Foreskin fibroblast (primary cell): ENCODE measurements at places on chromosomes 6 and 20.

GRCh38 chr6:131177996-131178395 is 42.7 kb downstream of the AKAP7 start:
- peak; percentile 12 for DNase-seq

GRCh38 chr20:15487030-15487429 is 1086.2 kb downstream of the KIF16B start:
- DNase-seq = no peak

DNA sequence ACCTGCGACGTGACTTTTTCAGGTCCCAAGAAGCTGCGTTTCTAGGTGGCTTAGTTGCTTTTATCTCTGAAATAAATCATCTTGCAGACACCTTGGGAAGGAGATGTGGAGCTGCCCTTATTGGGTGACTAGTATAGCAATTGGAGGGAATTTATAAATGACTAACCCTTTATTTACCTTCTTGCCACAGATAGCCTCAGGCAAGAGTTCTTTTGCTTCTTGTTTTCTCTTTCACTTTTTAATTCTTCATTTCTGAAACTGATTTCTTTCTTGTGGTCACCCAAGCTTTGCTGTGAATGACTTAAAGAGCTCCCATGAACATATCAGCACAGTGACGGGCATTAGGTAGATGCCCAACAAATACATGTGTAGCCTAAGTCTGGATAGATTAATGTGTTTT is 3.0 kb downstream of the ADGRF4 start:
- DNase-seq = no peak

DNA sequence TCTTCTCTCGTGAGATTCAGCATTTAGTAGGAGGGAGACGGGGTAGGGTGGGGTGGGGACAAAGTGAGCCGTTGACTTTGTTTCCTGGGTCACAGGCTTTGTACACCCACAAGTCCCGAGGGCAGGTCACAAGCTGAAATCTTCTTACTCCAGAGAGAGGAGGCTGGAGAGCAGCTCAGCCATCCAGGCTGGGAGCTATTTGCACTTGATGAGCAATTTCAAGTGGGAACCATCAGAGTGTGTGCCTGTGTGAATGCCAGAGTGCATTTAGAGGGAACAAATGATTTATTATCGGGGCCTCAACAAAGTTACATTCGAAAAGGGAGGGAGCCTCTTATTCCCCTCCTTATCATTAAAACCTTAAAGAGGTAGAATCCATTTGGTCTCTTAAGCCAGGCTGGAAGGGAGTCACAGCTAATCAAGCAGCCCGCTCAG is 155.7 kb upstream of the JARID2 start:
- DNase-seq = peak; percentile 2

- DNase-seq = no peak
These were observed 64.0 kb upstream of the SGK1 start for GRCh38 chr6:134381959-134382358.

DNA sequence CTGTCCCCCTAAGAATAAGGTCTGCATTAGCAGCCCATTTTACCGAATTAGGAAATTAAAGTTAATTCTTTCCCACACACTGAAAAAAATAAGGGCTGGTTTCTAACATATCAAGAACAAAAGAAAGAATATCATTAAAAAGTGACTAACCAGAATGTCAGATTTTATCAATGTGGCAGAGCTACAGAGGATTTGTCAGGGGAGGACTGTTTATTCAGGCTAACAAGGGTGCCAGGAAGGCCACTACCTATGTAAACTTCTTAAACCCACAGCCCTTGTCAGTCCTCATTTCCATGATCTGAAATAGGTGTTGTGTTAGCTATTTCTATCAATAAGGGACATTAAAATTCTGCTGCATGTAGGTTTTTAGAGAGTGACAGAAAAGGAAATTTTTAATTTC is 76.4 kb downstream of the BACH2 start:
- DNase-seq = no peak

GRCh38 chr6:136052031-136052430 is 198.1 kb downstream of the MTFR2 start:
- no peak for DNase-seq

DNA sequence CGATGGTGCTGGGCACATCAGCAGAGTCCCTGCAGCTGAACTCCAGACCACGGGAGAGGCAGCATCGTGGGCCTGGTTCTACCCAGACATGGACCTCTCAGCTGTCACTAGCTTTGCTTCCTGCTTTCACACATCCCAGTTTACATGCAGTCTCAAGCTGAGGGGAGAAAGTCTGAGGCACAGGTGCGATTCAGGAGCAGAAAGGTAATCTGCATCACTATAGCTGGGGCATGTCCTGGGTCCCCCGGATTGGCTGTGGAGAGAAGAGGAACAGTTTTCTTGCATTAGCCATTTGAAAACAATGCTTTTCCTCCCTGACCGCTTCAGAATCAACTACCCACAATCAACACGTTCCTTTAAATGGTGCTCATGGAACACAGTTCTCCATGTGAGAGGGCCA is 59.9 kb downstream of the PLAGL1 start:
- no peak for DNase-seq

DNA sequence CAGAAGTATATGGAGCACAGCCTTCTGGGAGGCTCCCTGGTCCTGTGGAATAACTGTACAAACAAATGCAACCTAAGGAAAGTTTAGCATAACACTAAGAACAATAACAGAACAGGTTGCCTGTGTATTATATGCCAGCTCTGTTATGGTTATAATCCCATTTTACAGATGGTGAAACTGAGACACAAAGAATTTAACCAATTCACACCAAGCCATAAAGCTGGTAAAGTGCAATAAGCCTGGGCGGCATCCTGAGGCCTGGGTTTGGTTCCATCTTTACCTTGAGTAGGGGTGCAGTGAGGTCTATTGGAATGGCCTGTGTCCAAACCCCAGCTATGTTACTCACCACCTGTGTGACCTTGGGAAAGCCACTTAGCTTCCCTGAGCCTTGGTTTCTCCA is 14.7 kb upstream of the PACSIN1 start:
- no peak for DNase-seq

DNA sequence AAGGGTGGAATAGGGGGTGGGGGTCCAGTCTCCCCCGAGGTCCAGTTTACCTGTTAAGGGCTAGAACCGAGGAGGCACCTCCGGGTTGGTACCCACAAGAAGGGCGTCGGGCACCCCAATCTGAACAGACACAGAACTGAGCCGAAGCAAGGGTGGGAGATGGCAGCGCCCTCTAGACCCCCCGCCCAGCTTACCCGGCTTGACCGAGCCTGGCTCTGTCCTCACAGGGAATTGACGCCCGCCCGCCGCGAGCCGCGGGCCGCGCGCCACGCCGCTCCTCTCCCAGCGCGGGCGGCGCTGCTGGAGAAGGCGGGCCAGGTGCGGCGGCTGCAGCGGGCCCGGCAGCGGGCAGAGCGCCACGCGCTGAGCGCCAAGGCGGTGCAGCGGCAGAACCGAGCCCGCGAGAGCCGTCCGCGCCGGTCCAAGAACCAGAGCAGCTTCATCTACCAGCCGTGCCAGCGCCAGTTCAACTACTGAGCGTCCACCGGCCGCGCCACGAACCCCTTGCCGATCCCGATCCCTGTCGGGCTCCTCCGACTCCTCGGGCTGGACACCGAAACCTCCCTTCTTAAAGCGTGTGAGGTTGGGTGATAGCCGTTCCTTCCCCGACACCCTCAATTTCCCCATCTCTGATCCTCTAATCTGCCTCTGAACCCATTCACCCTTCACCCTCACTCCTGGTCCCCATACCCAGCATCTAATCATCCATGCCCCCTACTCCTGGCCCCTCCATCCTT is 5.9 kb downstream of the TP53INP2 start:
- DNase-seq = peak; percentile 69

DNA sequence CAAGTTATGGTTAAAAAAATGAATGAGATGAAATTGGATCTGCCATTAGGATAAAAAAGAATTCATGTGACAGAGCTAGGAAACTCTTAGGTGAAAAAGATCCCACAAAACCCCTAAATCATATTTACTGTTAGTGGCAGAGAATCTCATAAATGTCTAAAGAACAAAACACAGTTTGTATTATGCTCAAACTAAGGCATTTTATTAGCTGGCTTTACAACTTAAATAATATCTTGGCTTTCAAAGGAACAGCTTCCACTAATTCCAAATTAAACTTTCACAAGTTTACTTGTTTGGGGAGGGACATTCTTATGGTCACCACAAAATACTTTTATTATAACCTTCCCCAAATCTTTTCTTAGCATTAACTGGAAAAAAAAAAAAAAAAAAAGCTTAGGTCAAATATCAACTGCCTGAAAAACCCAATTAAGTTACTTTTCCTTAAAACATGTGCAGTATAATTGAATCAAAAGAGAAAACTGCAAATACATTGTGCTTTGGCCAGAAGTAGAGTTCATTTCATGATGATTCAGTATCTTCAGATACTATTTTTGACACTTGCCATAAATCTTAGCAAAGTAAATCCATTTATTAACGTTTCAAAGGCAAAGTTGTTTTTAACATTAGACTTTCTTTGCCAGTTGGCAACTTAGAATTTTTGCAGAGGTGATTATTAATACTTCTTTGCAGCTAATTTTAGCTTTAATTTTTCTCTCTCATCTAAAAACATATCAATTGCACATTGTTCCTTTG is 14.7 kb upstream of the ALDH8A1 start:
- DNase-seq = no peak

DNA sequence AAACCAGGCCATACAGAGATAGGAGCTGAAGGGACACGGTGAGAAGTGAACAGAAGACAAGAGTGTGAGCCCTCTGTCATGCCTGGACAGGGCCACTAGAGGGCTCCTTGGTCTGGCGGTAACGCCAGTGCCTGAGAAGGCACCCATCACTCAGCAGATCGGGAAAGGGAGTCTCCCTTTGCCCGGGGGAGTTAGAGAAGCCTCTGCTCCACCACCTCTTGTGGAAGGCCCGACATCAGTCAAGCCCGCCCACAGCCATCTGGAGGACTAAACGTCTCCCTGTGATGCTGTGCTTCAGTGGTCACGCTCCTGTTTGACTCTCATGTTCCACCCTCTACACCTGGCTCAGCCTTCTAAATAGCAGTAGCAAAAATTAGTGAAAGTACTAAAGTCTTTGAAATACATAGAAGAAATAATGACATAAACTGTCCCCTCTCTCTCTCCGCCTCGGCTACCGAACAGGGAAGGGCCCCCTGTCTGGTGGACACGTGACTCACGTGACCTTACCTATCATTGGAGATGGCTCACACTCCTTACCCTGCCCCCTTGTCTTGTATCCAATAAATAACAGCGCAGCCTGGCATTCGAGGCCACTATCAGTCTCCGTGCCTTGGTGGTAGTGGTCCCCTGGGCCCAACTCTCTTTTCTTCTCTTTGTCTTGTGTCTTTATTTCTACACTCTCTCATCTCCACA is 66.7 kb downstream of the RPP21 start:
- peak; percentile 70 for DNase-seq

DNA sequence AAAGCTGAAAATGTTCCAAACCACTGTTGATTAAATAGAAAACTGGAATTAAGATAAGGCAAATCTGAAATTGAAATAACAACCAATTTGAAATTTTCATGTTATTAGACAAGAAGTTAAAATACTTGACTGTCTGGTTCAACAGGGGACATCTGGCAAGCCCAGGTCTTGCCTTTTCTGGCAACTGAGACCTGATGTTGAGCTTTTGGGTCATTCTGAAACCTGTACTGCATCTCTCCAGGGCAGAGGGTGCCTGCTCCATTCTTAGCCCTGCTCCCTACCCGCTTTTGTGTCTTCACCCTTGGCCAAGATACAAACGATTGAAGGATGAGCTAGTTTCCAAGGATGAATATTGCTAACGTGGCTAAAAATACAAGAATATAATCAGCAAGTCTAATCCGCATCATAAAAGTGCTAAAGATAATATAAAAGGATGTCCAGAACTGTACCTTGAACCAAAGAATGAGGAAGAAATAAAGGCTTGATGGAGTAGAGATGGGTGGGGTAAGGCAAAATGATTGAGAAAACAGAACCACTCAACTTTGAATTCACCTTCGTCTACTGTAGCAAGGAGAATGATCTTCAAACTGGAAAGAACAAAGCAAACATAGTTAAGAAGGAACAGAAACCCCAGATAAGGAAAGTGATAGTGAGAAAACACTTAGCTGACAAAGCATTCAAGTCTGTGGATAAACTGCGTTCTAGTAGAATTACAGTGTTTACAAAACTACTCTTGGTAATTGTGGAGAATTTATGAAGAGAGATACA is 109.8 kb upstream of the MAN1A1 start:
- DNase-seq = no peak

- DNase-seq = peak; percentile 65
These were observed 146.9 kb downstream of the MACROD2 start for GRCh38 chr20:14142171-14142570.

DNA sequence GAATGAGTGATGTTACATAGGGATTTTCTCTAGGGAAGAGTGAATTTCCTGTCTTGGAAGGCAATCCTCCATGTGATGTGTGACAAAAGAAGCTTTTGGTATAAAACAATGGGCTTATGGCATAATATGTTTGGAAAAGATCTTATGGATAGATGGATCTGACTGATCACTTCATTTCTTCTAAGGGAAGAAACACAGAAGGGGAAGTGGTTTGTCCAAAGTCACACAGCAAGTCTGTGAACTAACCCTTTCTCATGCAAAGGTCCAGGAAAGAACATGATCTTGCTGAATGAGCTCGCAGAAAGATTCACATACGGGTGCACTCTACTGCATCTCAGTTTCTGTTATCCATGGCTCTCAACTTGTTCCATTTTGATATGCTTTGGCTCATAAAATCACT is 575.9 kb upstream of the JAG1 start:
- DNase-seq = no peak

DNA sequence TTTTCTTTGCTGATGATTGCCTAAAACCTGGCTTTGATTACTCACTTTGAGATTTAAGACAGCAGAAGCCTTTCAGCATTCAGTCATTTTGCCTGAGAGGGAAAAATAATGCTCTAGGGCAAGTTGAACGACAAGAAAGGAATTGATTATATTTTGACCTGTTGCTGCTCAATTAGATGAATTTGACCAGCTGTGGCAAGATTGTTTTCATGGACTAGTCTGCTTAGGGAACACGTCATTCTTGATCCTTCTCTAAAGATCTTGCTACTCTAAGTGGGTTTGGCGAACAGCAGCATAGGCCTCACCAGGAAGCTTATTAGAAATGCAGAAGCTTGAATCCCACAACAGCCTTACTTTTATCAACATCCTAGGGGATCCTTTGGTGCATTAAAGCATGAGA is 59.7 kb upstream of the PHACTR1 start:
- peak; percentile 13 for DNase-seq

GRCh38 chr6:4488389-4488788 is 287.8 kb upstream of the CDYL start:
- DNase-seq = no peak

DNA sequence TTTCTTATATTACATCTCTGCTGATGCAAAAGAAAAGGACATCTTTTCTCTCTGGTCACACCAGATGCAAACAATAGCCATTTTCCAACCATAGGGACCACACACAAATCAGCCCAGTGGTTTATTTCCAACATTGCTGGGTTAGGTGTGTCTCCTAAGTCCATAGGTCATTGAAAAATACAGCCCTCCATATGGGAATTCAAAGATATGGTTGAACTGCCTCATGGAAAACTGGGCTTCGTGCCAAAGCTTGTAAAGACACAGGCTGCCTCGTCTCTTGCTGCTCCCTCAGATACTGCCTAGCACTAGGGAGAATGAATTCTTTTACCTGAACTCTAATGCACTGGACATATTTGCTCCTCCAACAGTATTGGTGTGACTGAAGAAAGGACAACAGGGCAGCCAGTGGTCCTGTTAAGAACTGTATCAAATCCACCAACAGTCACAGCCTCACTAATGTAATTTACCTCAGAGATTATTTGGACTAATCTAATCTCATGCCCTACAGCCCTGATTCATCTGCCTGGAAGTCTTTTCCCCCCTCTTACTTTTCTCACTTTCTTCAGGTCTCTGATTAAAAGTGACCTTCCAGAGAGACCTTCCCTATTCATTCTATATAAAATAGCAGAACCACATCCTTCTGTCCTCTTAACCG is 48.3 kb upstream of the TBC1D32 start:
- DNase-seq = peak; percentile 24

GRCh38 chr6:148657048-148657447 is 89.8 kb upstream of the UST start:
- peak; percentile 67 for DNase-seq
